ENCODE measurements at places on chromosomes 13 and 19.

GRCh38 chr19:33402421-33403220 lies 29.1 kb downstream of the CEBPG start:
- no peak for DNase-seq

GRCh38 chr13:45341799-45342500 lies 967 bp upstream of the TPT1 start:
- peak; percentile 67 for DNase-seq

- peak; percentile 30 for DNase-seq
Observed at GRCh38 chr19:48591021-48591420, 15.5 kb upstream of the SPACA4 start.

DNA sequence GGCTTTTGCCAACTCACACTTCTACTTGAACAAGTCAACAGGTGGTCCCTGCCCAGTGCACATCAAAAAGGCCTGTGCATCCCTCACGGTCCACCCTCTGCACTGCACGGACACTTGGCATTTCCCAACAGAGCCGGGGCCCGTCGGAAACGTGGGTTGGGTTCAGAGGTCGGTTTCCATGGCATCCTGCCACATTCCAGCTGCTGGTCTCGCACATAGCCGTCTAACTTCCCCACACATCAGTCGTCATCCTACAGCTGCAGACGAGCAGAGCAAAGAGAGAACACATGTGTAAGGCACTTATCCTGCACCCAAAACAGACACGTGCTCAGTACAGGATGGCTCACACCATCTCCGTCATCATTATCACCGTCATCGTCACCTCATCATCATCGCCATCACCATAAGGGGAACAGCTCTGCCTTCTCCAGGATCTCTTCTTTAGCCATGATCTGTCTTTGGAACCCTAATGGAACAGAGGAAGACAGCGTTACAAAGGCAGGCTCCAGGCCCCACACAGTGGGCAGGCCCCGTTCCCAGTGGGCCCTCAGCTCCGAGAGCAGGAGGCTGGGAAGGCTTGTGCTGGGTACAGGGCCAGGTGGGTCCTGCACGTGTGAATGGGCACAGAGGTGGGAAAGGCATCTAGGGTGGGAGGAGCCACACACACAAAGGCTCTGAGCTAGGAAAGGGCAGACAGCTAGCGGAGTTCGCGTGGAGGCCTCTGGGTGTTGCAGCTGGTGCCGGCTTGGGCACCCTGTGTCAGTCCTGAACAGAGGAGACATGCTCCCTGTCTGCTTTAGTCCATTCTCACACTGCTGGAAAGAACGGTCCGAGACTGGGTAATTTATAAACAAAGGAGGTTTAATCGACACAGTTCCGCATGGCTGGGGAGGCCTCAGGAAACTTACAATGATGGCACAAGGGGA lies 170.8 kb upstream of the SOX1 start:
- no peak for DNase-seq

DNA sequence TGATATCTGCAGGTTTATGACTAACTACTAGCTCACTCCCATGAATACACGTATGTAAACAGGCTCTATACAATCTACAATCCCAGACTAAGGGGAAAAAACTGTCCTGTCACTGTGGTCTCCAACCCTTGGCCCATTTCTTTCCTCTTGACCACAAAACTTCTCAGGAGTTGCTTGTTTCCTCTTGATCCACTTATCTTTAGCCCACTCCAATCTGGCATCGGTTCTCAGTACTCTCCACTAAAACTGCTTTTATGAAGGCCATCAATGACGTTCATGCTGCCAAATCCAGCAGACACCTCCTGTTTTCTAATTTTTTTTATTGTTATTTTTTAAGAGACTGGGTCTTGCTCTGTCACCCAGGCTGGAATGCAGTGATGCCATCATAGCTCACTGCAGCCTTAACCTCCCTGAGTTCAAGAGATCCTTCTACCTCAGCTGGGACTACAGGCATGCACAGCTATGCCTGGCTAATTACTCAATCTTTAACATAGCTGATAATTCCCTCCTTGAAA lies 31.9 kb upstream of the USPL1 start:
- DNase-seq, result no peak

- DNase-seq, result peak; percentile 10
Observed at GRCh38 chr13:77800219-77800618, 102.7 kb downstream of the SLAIN1 start.

GRCh38 chr13:112034231-112034630 lies 32.7 kb upstream of the SOX1 start:
- no peak for DNase-seq

- no peak for DNase-seq
Observed at GRCh38 chr13:33489563-33489962, 204.0 kb upstream of the STARD13 start.

All from suppressor macrophage treated with lipopolysaccharide for 1 hour (primary cell).